ENCODE measurements at places on chromosomes 16 and 17.

DNA sequence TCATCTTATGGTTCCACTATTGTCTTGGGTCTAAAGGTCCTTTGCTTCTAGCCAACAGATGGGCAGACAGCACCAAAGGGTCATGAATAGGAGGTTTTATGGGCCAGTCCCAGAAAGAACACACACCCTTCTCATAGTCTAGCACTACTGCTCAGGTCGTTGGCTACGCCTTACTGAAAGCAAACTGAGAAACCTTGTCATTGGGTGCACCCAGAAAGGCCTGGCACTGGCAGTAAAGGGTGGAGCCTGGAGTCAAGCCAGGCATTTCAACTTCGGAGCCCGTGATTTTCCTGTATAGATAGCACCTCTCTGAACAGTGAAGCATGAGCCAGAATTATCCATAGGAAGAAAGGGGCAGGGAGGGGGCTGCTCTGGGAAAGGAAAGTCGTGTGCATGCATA is 74.9 kb downstream of the VAT1L start:
- DNase-seq, result no peak

DNA sequence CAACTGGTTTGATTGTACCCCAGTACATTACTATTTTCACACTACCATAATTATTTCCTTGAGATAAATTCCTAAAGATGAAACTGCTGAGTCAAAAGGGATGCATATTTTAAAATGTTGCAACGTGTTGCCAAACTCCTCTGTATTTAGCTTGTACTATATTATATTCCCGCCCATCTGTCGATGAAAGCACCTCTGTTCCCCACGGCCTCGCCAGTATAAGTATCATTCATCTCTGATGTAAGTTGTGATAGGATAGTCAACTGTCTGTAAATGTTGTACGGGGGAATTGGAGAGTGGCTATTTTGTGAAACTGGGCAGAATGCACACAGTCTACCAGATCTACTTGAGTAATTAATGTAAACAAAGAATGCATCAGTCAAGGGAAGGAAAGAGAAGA is 47.7 kb upstream of the TNRC6A start:
- DNase-seq, result no peak

DNA sequence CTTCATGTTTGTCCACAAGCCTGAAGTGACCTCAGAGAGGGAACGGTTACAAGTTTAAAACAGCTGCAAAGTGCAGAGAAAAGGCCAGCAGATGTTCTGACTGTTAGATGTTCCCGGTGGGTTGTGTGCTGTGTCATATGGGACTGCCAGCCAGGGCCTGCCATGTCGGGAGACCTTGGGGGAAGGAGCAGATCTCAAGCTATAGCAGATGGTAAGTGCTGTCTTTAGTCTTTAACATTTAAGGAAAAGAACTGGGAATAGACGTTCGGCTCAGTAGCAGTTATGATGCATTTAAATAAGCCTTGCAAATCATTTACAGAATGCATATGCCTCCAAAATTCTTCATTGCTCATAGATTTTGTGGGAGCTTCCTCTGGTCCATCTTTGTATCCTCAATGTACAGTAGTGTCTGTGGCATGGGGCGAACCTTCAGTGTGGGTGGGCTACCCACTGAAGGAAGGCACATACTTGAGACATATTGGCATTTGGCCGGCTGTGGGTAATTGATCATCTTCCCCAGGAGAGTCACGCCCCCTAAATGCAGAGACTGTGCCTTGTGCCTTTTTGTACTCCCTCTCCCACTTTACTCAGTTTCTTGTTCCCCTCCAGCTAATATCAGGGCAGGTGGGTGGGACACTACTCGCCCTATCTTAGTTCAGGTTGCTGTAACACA is 131.9 kb downstream of the NPIPB5 start:
- DNase-seq, result no peak

DNA sequence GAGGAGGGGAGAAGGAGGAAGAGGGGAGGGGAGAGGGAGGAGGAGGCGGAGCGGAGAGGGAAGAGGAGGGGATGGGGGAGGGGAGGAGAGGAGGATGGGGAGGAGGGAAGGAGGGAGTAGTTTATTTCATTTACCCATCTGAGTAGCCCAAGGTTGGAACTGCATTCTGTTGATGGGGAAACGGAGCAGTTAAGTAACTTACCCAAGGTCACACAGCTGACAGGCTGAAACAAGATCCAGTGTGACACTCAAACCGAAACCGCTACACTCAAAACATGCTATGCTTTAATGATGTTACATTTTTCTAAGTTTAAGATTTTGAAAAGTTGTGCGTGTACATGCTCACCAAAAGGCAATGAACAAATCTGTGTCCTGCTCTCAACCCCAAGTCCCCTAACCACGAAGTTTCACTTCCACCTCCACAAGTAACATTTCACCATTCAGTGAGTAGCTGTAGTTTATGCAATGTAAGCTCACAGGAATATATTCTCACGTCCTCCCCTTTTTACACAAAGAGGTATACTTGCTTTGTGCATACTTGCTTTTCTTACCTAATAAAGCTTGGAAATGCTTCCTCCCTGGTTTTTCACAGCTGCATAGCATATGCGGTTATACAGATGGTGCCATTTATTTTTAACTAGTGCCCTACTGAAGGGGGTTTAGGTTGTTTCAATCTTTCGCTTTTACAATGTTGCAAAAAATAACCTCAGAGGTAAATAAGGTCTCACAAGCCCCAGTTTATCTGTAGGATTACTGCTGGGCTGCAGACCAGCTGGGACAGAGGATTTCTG is 275.3 kb downstream of the PARN start:
- peak; percentile 41 for DNase-seq

DNA sequence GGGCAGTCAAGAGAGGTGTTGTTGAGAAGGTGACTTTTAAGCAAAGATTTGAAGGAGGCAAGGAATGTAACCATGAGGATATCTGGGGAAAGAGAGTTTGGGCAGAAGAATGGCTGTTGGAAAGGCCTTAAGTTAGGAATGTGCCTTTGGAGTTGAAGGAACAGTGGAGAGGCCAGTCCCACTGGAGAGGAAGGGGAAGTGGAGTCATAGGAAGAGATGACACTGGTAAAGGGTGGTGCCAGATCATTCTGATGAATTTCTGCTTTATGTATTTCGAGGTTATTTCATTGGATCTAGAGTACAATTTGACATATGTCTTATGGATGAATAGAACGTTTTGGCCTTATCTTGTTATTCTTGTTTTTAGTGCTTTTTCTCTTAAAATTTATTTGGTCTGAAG is 93.5 kb downstream of the WWP2 start:
- DNase-seq, result no peak

GRCh38 chr17:81518785-81519283 is 6.2 kb upstream of the ACTG1 start:
- DNase-seq, result no peak

- no peak for DNase-seq
Measured at GRCh38 chr16:13099822-13100221, 198.4 kb downstream of the SHISA9 start.

- DNase-seq, result no peak
Measured at GRCh38 chr16:85894266-85894665, 4.7 kb upstream of the IRF8 start.
